GM03348 (cell line): ENCODE measurements at places on chromosomes 1 and 21.

GRCh38 chr1:98005326-98006010, 84.6 kb upstream of the DPYD start:
- DNase-seq, result peak; percentile 12

GRCh38 chr1:54314696-54315095, 91.5 kb downstream of the SSBP3 start:
- DNase-seq, result no peak

- no peak for DNase-seq
These were observed 16.8 kb upstream of the POGZ start for GRCh38 chr1:151476083-151476482.

- no peak for DNase-seq
These were observed 139.8 kb upstream of the ST6GALNAC5 start for GRCh38 chr1:76727520-76727919.

DNA sequence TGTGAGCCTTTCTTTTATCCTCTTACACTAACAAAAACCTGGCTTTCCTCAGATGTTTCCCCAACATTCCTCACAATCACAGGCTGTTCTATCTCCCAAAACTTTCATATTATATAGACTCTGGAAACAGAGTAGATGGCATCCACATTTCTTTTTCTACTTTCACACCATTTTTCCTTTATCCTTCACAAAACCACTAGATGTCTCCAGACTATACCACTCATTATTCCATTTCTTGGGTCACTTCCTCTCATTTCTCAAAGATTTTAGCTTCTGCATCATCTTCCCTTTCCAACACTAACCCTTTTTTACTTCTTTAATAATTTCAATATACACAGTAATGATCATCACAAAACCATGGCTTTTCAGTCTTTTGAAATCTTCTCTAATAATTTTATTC, 286.0 kb upstream of the DEPDC1 start:
- DNase-seq, result no peak

DNA sequence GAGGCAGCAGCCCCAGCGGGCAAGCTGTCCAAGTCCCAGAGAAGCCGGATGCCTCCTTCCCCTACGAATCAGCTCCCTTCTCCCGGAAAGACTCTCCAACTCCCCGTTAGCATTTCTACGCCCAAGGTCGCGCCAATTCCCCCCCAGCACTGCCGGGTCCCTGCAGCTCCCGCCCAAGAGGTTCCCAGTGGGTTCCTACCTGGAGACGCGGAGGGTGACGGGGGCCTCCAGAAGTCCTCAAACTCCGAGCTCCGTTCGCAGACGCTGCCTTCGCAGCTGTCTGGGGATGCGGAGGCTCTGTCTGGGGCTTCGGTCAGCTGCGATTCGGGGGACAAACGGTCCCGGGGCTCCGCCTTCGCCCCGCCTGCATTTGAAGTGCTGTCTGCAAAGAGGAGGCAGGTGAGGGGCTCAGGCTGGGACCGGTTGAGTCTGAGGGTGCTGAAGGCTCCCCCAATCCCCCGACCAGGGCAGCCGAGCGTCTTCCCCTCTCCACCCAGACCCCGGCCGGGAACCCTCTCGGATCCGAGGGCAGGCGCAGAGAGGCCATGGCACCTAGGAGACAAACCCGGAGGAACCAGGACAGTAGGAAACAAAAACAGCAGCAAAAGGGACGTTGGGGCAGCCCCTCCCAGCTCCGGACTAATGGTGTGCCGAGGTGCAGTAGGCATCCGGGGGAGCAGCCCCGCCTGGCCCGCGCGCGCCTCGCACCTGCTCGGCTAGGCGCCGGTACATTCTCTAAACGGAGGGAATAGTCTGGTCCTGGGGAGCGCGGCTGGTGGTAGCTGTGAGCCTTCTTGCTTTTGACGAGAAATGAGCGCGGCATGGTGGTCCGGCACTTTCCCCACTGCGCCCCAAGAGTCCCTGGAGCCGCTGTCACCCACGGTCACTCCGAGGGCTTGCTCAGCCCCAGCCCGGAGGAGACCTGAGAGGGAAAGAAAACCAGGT, 3.8 kb downstream of the GFI1 start:
- peak; percentile 21 for DNase-seq

GRCh38 chr1:8343464-8344001, 25.6 kb downstream of the SLC45A1 start:
- peak; percentile 94 for DNase-seq
